ENCODE measurements at places on chromosomes 16 and 17. TPM values are rescaled to one million over a fixed set of nuclear protein-coding genes. Genes with fewer than 3 reads are reported as not detected.

DNA sequence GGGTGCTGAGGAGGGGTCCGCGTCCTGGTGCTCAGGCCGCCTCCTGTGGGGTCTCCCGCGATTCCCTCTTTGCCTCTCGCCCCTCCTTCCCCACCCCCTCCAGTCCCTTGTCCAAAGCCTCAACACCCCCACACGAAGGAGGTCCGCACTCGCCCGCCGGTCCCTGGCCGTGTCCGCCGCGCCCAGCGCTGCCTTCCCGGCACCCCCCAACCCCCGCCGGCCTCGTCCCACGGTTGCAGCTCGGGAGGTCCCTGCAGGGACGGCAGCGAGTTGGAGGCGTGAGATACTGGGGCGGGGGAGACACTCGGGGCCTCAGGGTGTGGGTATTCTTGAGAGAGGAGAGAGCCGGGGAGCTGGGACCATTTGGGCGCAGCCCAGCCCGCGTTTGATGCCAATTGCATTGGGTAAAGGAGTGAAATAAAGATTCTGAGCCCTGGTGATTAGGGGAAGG is 468 bp downstream of the FLYWCH2 start:
- peak; percentile 21 for DNase-seq

- DNase-seq: no peak
Observed at GRCh38 chr16:694863-695354, 4.7 kb upstream of the WDR24 start.

DNA sequence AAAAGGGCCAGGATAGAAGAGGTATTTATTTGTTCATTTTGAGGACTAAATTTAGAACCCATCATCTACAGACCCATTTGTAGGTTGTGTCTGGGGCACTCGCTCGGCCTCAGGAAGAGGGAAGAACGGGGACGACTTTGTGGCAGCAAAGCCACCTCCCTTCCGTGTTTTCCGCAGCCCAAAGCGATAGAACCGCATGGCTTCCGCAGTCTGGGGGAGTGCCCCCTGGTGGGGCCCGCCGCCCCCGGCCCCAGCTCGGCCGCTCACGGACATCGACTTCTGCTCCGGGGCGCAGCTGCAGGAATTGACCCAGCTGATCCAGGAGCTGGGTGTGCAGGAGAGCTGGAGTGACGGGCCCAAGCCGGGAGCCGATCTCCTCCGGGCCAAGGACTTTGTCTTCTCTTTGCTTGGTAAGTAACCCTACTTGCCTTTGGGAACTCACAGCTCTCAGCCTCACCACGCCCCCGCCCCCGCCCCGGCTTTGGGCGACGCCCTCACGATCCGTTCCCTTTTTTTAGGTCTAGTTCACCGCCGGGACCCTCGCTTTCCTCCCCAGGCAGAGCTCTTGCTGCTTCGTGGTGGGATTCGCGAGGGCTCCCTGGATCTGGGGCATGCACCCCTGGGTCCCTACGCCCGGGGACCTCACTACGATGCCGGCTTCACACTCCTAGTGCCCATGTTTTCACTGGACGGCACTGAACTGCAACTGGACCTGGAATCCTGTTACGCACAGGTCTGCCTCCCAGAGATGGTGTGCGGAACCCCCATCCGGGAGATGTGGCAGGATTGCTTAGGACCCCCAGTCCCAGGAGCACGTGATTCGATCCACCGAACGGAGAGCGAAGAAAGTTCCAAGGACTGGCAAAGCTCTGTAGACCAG is 681 bp downstream of the TMEM102 start:
- DNase-seq: peak; percentile 76

PERCC1 gene
- total RNA-seq: 0.27 TPM

ATXN2L gene
- total RNA-seq: 317 TPM

LDHD gene
- total RNA-seq: 0.64 TPM

GPR142 gene
- total RNA-seq: not detected

KRTAP1-5 gene
- not detected for total RNA-seq

GRCh38 chr17:80992077-80992947 is 671 bp downstream of the CHMP6 start:
- DNase-seq: peak; percentile 11

DNA sequence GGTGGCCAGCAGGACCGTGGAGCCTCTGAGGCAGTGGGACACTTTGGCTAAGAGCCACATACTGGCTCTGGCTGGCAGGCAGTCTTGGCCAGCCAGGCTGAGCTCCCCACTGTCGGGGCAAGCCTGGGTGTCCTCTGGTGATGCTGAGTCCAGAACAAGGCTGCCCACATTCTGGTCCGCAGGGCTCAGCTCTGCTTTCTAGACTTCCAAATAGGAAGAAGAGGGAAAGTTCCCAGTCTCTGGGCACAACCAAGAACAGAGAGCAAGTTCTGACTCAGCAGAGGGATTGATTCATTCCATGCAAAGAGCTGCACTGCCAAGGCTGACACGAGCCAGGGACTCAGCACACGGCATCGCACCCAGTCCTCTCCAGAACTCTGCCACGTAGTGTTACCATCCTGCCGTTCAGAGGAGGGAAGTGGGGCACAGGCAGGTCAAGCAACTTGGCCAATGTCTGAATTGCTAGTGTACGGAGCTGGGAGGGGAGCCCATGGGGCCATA is 58.9 kb downstream of the NOS2 start:
- no peak for DNase-seq

- DNase-seq: no peak
Observed at GRCh38 chr17:29705386-29705785, 82.7 kb upstream of the CORO6 start.

GRCh38 chr17:59627274-59627673 is 7.6 kb downstream of the CLTC start:
- DNase-seq: no peak

- no peak for DNase-seq
Observed at GRCh38 chr16:2244926-2245795, 6.2 kb downstream of the ECI1 start.

- DNase-seq: no peak
Observed at GRCh38 chr16:16121185-16121727, 102.0 kb downstream of the ABCC6 start.

DNA sequence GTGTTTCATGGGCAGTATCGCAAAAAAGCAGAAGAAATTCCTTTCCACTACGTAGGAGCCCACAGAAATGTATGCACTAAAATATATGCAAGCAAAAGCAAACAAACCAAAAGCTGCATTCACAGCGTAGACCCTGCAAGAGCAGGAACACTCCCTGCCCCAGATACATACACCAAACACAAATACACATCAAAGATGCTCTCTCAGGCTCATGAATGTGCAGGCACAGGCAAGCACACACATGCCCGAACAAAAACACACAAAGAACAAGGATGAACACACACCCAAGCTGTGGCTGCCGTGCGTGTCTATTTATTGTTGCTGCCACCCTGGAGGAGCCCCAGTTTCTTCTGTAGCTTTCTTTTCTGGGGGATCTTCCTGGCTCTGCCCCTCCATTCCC is 1.7 kb downstream of the NUPR1 start:
- no peak for DNase-seq

ITGA2B gene
- total RNA-seq: 2.6 TPM

DNA sequence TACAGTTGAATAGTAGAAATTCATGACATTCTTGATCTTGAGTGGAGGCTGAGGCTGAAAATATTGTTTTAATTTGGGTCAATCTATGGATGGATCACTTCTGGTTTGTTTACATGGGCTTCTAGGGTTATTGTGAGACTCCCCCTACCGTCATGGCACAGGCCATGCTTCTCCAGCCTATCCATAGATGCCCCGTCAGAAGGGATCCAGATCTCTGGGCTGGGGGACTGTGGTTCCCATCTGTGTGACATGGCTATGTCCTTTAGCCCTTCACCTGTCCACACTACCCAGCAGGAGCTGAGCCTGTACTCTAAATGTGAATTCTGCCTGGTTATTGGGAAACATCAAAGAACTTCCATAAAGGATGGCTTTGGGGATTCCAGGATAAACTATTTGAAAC is 160.4 kb downstream of the ABCC12 start:
- no peak for DNase-seq

DNA sequence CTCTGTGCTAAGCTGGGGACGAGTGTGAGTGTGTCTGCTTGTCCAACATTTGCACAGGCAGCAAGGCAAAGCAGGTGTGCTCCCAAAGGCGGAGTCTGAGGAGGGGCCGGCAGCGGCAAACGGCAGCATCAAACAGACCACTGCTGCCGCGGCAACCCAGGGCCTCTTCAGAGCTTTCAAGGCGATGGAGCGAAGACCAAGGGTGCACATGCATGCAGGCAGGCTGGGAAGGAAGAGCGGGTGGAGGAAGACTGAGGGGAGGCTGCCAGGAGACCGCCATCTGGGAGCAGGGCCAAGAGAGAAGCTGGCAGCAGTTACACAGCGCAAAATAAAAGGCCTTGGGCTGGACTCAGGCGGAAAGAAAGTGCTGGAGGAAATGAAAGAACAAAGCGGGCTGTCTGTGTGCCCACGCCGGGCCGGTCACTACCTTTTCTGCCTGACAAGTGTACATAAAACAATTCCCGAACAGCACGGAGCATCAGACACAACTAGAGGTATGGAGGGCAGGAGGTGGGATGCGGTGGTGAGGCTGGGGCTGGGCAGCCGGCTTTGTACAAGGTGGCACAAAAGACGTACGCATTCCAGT is 8.5 kb downstream of the TIMM22 start:
- no peak for DNase-seq

DNA sequence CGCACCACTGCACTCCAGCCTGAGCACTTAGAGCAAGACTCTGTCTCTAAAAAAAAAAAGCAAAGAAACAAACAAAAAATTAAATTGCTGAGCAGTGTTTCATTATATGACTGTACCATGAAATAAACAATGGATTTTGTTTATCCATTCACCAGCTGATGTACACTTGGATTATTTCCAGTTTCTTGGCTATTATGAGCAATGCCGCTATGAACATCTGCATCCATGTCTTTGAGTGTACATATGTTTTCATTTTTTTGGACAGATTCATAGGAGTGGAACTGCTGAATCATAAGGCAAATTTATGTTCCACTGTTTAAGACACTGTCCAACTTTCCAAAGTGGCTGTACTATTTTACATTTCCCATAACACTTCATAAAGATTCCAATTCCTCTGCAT is 8.0 kb downstream of the RNF157 start:
- no peak for DNase-seq

DNA sequence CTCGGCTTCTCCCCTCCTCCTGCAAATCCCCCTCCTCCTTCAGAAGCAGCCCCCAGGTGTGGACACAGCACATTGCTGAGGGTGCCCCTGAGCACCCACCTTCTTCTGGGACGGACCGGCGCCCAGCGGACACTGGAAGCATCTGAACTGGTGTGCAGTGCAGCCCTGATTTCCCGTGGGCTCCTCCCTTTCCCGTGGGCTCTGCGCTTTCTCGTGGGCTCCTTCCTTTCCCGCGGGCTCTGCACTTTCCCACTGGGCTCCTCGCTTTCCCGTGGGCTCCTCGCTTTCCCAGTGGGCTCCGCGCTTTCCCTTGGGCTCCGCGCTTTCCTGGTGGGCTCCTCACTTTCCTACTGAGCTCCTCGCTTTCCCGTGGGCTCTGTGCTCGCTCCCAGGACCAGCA is 32.6 kb upstream of the ACSF3 start:
- DNase-seq: no peak

DNA sequence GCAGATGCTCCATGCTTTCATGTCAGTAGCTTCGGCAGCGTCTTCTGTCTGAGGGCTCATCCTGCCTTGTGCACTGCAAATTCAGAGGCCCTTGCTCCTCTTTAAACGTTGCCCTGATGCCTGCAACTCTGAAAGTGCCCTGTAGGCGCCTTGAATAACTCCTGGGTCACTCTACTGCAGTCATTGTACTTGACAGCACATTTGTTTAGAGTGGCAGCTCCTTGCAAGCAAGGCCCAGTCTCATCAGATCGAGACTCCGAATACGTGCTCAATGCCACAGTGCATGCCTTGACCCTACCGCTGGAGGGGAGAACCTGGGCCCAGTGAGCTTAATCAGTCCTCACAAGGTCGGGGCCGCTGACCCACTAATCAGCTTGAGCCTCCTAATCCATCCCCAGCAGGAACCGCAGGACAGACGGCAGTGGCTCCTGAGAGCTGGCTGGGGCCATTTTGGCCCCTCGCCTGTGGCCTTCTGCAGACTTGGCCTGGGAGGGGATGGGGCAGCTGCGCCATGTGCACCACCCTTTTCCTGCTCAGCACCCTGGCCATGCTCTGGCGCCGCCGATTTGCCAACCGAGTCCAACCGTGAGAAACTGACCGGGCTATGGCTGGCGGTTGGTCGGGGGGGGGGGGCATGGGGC is at the start of gene PRCD:
TSS of gene PRCD (plus strand) at position 414 of the 641 bp plus-strand sequence. CDS start at position 512, 98 bp downstream.
- DNase-seq: no peak

SLC16A6 gene
- total RNA-seq: 2.4 TPM

KRTAP16-1 gene
- total RNA-seq: not detected

GRCh38 chr17:31216031-31216751 is 80.8 kb downstream of the OMG start:
- DNase-seq: no peak

- DNase-seq: peak; percentile 62
Observed at GRCh38 chr16:79601931-79602627, 1.5 kb upstream of the MAF start.

GRCh38 chr17:73122953-73123605 is 30.6 kb upstream of the SLC39A11 start:
- no peak for DNase-seq

- DNase-seq: no peak
Observed at GRCh38 chr17:14038206-14038605, 31.1 kb upstream of the COX10 start.

GRCh38 chr16:67120025-67120424 is 10.3 kb downstream of the PHAF1 start:
- no peak for DNase-seq

- no peak for DNase-seq
Observed at GRCh38 chr17:20270369-20270768, 197.0 kb downstream of the LGALS9B start.

HCRT gene
- total RNA-seq: not detected

DNA sequence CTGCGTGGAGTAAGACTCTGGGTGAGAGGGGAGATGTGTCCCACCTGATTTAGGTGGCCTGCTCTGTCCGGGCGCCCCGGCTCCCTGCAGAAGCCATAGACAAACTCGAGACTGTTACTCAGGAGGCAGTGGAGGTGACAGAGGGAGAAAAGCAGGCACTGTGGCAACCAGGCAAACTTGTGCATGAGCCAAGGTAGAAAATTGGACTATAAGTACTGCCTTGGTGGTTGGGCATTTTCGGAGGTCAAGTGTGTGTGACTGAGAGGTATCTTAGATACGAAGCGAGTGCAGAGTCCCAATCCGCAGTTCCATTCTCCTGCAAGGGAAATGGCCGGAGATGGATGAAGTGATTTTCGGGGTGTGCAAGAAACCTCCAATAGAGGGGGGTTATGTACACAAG is 27.1 kb upstream of the SPACA3 start:
- DNase-seq: no peak

DNA sequence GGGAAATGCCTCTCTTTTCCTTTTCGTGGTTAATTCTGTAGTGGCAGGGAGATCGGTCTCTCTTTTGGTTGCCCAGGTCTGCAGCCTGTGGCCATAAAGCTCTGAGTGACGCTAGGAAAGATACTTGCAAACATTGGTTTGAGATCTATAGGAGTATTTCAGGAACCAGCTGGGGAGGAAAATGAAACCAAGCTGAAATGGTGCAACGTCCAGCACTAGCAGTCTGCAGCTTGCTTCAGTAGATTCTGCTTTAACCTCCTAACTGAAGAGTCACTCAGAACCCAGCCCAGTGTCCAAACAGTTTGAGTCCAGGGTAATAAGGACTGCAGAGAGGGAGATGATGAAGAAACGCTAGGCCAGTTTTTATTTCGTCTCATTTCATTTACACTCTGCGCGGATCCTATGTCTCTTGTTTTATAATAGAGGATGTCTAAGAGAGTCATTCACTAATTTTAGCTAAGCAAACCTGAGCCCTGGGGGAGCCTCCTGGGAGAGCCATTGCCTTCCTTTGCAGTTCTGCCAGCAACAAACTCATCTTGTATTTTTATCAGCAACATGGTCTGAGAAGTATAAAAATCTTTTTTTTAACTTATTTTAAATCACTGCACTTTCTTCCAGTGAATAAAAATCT is 12.0 kb downstream of the SP2 start:
- DNase-seq: no peak

MYH13 gene
- not detected for total RNA-seq

Data from activated naive CD4-positive, alpha-beta T cell treated with anti-CD3 and anti-CD28 coated beads, Interleukin-2, amount 50 U/mL, for 72 hours (primary cell).